ENCODE measurements at places on chromosomes 3 and 15.

DNA sequence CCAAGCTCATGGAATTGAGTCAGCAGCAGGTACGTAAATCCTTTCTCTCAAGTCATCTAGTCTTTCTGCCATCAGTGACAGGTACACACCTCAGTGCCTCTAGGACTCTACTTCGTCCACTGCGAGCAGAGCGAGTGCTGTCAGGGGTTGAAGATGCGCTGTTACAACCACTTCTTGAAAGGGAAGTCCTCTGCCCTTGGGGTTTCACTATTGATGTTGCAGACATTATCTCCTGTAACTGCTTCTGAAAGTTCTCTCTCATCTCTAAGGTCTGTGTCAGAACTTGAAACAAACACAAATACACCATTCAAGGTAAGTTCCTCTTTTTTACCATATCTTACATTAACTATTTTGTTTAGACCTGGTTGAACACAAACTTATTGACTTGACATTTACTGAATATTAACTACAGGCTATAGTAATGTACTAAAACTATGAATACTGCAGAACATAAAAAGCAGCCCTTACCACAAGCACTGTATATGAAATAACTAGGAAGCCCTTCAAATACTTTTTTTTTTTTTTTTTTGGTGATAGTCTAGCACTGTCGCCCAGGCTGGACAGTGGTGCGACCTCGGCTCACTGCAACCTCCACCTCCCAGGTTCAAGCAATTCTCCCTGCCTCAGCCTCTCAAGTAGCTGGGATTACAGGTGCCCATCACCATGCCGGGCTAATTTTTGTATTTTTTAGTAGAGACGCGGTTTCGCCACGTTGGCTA lies 41.5 kb downstream of the TOPBP1 start:
- DNase-seq = no peak

- no peak for DNase-seq
Measured at GRCh38 chr3:58848826-58849225, 182.3 kb upstream of the FAM3D start.

- DNase-seq = no peak
Measured at GRCh38 chr15:51243774-51244173, 94.6 kb downstream of the CYP19A1 start.

DNA sequence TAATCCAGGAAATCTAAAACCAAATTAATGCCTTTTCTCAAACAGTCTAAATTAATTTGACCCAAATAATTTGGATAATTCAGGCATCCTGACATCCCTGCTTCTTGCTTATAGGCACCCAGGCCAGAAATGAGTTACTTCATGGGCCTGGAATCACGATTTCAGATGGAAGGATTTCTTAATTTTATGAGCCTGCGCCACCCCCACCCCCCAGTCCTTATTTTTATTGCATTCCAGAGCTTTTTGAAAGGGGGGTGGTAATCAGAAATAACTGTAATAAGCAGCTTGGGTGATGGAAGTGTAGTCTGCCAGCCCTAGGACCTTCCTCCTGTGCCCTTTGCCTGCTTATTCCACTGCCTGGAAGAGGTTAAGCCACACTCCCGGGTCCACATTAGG lies 1.3 kb downstream of the AP2M1 start:
- DNase-seq = no peak

DNA sequence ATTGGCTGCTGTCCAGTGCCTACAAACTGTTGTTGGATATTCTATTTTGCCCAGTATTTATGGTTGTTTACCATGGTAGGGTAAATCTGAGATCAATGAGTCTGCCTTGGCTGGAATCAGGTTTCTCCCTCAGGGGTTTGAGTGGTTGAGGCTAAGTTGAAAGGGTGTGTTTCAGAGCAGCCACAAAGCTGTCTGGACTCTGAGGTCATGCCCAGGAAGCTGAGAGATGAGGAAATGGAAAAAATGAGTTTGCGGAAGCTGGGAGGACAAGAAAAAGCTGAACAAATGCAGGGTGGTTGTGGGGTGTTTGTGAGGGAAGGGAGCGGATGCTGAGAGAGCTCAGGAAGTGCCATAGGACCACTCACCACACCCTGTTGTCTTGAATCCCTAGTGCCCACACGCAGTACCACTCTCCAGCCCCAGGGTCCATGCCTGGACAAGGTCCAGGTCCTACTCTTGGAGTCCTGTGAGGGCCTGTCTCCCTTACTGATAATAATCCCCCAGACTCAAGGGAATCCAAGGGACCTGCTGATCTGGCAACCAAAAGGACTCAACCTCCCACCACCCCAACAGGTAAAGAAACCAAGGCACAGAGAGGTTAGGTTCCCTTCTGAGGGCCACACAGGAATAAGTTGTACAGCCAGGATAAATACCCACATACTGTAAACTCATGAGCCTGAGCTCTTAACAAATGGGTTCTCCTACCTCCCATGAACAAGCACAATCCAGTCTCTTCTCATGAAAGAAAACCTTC lies 81.6 kb downstream of the PPCDC start:
- no peak for DNase-seq

DNA sequence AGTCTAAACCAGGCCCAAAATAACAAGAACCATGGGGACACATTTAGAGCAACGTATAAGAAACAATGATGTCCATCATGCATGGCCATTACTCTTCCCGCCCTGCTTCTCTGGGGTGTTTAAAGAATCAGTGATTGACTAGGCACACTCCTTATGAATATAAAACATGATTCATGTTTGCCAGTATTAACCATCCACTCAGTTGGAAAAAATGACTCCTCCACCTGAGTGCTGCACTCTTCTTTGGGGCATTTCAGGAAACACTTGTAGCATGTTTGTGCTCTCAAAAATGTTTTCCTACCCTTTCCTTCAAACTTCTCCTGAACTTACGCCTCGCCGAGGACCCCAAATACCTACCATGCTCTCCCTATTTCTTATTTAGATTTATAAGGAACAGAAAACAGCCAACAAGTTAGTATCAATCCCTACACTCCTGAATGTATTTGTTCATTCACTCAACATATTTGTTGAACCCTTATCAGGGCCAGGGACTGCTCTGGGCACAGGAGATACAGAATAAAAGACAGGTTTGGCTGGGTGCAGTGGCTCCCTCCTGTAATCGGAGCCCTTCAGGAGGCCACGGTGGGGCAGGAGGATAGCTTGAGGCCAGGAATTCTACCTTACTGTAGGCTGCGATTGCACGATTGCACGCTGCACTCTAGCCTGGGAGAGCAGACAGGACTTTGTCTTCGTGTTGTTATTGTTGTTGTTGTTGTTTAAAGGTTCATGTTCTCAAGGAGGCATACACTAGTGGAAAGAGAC lies 137.0 kb downstream of the TMCO5A start:
- DNase-seq = no peak

DNA sequence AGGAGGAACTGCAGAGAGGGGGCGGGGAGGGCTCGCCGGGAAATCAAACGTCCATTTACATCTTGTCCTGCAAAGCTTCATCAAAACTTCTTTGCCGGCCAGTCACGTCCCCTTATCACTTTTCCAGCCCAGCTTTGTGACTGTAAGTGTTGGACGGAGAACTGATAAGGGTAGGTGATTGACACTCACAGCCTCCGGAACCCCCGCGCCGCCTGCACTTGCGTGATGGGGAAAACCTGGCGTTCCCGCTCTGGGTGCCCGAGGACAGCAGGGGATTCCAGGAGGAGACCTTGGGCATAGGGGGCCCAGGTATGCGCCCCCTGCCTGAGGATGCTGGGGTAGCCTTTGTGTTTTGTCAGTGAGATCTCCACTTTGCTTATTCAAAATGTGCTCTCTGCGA lies 72.8 kb upstream of the ANKRD34C start:
- DNase-seq = no peak

GRCh38 chr3:87173071-87173470 lies 54.0 kb upstream of the CHMP2B start:
- no peak for DNase-seq

DNA sequence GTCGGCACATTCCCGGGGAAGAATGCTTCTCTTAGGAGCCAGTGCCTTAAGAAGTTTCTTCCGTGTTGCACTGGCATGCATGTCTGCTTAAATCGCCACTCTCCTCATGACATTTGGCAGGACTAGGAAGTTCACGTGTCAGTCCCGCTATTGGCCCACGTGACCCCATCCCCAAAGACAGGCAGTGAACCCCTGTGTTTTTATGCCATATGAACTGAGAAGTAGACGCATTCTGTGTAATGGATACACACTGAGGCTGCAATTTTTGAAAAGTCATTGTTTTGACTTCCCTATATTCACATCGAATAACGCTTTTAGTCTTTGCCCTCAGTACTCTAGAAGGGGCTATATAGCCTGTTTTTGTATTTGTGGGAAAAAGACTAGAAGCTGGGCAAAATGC lies 125.6 kb upstream of the TBL1XR1 start:
- DNase-seq = no peak

DNA sequence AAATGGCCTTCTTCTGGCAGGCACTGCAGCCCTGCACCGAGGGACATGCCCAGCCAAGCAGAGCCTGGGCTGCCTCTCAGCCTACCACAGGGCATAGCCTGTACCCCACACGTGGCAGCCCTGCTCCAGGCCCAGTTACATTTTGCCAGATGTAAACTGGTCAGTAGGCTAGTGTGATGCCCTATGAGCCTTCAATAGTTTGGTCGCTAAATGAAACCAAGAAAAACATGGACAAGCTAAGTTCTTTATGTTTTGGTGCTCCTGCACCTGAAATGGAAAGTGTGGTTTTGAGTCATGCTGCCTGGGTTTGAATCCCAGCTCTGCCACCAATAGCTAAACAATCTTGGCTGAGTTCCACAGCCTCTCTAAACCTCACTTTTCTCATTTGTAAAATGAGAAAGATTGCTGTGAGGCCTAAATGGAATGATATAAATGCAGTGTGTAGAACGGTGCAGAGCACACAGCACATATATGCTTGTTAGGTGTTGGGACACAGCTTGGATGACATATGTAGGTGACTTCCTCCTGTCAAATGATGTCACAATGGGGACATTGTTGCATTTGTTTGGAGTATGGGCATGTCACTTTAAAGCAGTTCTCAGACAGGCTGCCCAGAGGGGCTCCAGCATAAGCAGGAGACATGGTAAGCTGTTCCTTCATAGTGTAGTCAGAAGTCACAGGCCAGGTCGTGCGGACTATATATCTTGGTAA lies 57.4 kb downstream of the ZBTB38 start:
- no peak for DNase-seq

- no peak for DNase-seq
Measured at GRCh38 chr3:89494734-89495133, 387.3 kb downstream of the EPHA3 start.

DNA sequence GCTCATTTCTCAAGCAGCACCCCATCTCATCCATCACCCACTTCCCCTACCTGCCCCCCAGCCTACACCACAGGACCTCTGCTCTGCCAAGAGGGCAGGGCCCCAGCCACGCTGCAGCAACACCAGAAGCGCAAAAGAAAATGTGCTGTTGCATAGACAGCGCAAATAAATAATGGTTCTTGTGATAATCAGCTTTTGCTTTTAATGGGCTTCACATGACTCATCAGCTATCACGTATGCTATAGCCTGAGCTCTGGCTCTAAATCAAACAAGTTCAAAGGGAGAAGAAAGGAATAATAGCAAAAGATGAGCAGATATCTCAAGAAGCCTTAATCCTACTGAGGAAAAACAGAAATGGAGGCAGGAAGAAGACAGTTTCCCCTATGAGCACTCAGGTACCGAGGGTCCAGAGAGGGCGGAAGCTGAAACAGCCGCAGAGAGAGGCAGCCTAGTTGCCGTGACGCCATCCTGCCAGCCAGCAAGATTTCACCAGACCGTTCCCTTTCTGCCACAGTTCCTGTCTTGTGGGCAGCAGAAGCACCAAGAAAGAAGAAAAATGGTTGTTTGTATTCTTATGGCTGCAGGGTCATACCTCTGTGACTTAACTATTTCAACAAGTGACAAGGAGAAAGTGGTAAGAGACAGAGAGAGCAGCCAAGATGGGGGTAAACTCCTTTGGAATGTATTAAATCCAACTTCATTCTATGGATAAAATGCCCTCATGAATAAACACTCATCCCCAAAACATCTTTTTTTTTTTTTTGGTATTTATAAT lies 22.0 kb downstream of the RAB27A start:
- no peak for DNase-seq

- no peak for DNase-seq
Measured at GRCh38 chr3:11734-12133, 184.8 kb upstream of the CHL1 start.

GRCh38 chr15:36571301-36571700 lies 8.1 kb upstream of the CDIN1 start:
- no peak for DNase-seq

- DNase-seq = no peak
Measured at GRCh38 chr3:124288996-124289395, 297.1 kb upstream of the ROPN1 start.

DNA sequence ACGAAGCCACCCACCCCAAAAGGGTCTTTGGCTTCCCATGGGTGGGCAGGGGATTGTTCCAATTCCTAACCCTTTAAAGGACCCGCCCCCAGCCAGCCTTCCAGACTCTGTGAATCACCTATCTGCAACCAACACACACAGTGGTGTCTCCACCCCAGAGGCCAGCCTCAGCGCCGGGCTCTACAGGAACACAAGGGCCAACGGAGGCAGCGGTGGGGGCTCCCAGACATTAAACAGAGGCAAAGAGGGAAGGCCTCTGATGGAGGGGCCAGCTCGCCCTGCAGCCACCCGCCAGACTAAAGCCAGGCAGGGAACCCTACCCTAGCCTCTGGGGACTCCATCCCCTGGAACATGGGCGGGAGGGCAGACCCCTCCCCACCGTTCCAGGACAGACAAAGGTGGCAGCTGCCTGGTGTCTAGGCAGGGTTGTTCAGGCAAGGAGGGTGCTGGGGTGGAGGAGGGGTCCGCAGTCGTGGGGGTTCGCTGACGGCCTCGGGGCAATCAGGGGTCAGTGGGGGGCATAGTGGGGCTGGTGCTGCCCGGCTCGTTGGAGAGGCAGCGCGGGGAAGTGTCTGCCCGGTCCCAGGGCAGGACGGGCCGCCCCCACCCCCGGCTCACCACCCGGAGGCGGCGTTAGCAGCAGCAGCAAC lies 448 bp downstream of the SHISA5 start:
- no peak for DNase-seq

All from NCI-H2081 treated with DMSO at 0.1 percent for 48 hours (cell line).